ENCODE measurements at places on chromosomes 4 and X. TPM values are rescaled to one million over a fixed set of nuclear protein-coding genes. Genes with fewer than 3 reads are reported as not detected.
A peak's percentile ranks its signal among the peaks of the same experiment; 100 is the strongest.

GRCh38 chr4:134533068-134533467, 331.5 kb upstream of the PABPC4L start:
- DNase-seq, result no peak

DNA sequence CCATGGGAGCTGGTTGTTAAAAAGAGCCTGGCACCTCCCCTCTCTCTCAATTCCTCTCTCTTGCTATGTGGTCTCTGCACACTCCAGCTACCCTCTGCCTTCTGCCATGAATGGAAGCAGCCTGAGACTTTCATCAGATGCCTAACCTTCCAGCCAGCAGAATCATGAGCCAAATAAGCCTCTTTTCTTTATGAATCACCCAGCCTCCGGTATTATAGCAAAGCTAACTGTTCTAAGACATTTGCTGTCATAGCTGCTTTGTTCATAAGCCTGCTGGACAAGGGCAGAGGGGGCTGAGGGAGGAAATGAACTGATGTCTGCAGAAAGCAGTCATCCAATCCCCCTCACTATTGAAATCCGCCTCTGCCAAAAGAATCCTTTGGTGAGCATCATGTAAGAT, 196.7 kb downstream of the ZNF330 start:
- peak; percentile 54 for DNase-seq

DNA sequence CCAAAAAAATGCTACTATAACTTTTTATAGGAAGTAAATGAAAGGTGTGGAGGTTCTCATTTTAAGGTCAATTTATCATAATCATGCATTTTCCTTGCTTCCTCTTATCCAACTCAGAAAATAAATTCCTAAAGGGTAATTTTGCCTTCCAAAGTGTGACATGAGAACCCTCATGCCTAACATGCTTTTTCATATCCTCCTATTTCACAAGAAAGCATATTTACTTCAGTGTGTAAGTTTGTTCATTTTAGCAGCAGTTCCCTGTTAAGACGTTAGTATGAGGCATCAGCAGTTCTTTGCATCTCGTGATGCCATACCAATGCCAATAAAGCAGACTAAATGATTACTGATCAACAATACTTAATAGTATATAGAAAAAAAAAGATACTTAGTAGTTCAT, 18.4 kb downstream of the WDFY3 start:
- DNase-seq, result no peak

The GAGE2A gene
- total RNA-seq, result not detected

The GRIA2 gene
- not detected for total RNA-seq

All from MG63 (cell line).